Activated CD4-positive, alpha-beta T cell treated with anti-CD3 and anti-CD28 coated beads, Interleukin-2, amount 50 U/mL, for 4 hours (primary cell): ENCODE measurements at places on chromosomes 6 and 20.

DNA sequence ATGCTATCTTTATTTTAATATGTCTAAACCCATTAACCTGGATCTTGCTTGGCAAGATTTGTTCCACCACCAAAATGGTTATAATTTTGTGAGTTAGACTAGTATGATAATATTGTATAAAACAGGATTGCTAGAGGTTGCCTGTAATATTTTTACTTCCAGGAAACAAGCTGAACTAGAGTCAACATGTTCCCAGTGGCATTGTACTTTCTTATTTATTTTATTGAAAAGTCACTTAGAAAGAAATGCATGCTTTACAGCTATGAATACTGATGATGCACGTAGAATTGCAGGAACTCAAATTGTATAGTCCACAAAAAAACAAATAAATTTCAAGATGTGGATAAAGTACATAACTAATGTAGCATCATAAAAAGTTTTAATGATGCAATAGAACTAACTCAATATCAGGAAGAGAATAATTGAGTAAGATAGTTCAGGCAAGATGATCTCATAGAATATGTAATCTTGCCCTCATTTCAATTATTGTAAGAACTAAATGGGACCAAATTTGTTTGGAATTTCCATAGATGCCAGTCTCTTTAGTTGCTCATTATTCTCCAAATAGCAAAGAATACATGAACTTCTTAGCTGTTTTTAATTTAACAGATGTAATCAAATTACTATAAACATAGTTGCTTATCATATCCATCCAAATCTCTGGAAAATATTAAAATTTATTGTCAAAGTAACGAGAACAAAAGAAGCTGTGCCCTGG is 451.8 kb downstream of the COL12A1 start:
- DNase-seq: no peak

- no peak for DNase-seq
Observed at GRCh38 chr6:157106487-157106886, 216.8 kb downstream of the TMEM242 start.

DNA sequence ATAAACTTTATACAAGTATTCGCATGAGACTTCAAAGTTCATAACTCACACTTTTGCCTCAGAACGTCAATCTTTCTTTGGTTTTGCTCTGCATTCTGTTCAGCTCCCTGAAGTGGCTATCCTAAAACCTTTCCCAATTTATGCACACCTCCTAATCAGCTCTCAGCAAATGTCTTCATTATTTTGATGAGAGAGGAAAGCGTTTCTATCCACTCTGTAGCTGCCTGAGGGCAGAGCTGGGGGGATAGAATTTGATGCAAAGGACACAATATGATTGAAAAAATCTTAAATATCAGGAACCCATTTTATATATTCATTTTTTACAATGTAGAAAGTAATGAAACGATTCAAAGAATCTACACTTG is 66.8 kb downstream of the MOXD1 start:
- no peak for DNase-seq

GRCh38 chr6:30066577-30067459 is at the start of gene PPP1R11:
Gene PPP1R11, plus strand, starts transcription at chr6:30067198. Its CDS starts 213 bp downstream, at chr6:30067411.
- DNase-seq: peak; percentile 99
